ENCODE measurements at places on chromosomes 1 and 21.

GRCh38 chr1:221067721-221068120 is 188.5 kb downstream of the HLX start:
- DNase-seq, result no peak

DNA sequence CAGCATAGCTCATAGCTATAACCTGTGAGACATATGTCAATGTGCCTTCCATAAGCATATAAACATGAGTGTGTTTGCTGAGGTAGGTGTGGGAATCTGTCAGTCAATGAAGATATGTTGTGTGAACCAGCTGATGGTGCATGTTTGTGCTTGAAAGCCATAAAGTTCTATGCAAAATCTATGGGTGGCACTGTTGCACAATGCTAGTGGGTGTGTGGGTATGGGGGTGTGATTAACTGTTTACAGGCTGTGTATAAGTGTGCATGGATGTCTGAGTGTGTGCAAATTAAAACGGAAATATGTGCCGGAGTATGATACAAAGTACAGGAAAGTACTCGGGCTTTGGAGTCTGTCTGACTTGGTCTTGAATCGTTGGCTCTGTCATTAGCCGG is 1.0 kb upstream of the ATP2B4 start:
- DNase-seq, result peak; percentile 76

DNA sequence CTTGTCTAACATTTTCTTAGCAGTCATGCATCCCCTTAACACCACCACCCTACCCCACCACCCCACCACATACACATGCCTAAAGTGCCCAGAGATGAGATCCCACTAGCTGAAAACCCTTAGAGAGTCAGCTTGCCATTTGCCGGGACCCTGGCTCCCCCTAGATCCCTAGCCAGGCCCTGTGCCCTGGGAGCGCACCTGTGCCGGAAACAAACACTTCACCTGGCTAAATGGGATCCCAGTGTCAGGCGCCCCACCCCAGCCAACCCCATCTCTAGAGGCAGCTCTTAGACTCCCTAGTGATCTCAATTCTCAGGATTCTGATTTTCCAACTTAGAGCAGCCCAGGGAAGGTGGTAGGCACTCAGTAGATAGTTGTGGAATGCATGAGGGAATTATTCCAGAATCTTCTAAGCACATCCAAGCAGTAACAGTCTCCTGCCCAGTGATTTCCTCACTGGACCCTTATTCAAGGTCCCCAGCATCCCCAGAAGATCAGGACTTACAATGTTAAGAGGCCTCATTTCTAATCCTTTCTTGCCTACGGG is 105.2 kb downstream of the LAMC2 start:
- no peak for DNase-seq

GRCh38 chr1:51819810-51820209 is 58.7 kb downstream of the NRDC start:
- DNase-seq, result no peak

DNA sequence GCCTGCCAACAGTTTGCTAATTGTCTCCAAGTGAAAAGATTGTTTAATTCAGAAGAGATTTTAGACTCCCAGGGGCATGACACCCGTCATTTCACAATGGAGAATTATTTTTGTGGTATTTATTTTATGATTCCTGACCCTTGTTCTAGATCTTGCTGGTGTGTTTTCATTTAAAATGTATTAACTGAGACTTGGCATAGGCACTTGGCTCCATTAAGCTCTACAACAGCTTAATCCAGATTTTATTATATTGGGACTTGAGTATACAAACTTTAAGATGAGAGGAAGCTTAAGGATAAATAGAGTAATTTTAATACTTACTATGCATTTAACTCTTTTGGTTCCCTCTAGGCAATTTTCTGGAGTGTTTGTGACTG is 101.3 kb upstream of the KCNE2 start:
- DNase-seq, result peak; percentile 41

Measured in eye (tissue), 1 donor.